ENCODE measurements at places on chromosomes 2 and 18. TPM values are rescaled to one million over a fixed set of nuclear protein-coding genes. Genes with fewer than 3 reads are reported as not detected.

The KCNG2 gene
- 0.41 TPM for total RNA-seq

The EVX2 gene
- total RNA-seq = 1.2 TPM

- DNase-seq = no peak
Measured at GRCh38 chr18:45980229-45980628, 13.1 kb upstream of the EPG5 start.

DNA sequence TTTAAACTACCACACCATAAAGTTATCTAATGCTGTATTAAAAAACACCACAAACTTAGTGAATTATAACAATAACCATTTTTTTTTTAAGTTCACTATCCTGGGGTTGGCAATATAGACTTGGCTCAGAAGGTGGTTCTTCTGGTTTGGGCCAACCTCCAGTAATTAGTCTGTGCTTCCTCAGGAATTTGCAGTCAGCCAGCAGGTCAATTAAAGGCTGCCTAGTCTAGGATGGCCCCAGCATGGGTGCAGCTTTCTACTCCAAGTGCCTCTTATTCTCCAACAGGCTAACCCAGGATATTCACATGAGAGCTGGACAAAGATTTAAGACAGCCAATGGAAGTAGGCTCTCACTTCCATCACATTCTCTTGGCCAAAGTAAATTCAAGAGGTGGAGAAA, 379.1 kb upstream of the FIGN start:
- DNase-seq = no peak

DNA sequence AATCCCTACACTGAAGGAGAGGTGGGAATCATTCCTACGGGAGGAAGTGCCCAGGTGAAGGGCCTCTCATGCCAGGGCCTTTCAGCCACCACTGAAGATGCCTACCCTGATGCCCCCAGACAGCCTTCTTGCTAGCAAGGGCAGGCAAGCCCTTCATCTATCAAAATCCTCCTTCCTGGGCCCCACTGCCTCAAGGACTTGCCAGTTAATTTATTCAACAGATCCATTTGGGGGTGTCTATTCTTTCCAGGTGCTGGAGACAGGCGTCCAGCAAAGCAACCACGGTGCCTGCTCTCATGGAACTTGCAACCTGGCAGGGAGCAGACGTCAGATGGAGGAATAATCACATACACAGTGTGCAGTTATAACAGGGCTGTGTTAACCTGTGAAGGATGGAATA, 95.5 kb downstream of the GYPC start:
- DNase-seq = no peak

- DNase-seq = no peak
Measured at GRCh38 chr2:25021791-25022362, 20.0 kb upstream of the EFR3B start.

DNA sequence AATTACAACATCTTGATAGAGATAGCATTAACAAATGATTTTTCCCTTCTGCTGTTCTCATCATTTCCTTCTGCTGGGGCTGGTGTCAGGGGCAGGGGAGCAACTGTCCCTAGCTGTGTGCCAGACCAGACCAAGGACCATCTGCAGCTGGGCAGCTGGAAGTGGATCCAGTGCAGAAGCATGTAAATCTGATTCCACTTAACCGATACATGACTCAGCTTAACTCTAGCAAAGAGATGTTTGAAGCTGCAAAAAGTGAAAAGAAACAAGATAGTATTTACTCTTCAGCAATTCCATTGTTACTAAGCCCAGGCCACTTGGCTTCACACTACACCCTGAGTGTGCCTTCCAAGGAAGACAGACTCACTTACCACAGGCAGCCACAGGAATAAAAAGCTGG, 151.1 kb downstream of the GALNT1 start:
- DNase-seq = no peak

GRCh38 chr2:235381261-235381912, 112.5 kb upstream of the AGAP1 start:
- DNase-seq = no peak

The ITPRIPL1 gene
- total RNA-seq = 0.36 TPM

The PRKAG3 gene
- not detected for total RNA-seq

The TBR1 gene
- not detected for total RNA-seq

- no peak for DNase-seq
Measured at GRCh38 chr18:79725486-79725885, 45.9 kb downstream of the CTDP1 start.

DNA sequence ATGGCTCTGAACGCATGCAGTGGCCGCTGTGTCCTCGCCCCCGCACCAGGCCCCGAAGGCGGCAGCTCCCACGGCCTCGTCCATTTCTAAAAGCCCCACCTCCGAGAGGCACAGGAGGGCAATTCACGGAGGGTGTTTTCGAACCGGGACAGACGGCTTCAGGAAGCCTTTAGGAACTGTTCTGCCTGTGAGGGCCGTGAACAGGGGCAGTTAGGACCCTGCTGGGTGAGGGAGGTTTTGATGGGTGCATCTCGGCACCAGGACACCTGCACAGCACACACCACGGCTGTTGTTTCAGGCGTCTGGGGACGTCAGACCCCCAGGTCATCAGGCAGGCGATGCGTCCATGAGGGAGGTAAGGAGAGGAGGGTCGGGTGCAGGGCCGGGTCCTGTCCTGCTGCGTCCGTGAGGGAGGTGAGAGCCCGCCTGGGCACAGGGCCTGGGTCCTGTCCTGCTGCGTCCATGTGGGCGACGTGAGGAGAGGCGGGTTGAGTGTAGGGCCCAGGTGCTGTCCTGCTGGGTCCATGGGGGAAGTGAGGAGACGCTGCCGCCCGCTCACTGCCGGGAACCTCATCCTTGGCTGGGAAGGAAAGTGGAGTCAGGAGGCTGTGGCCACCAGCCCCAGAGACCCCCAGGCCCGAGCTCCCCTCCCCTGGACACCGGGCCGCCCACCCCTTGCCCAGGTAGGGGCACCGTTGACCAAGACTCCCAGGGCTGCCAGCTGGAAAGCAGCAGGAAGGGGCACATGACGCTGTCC, 25.5 kb upstream of the KCNG2 start:
- DNase-seq = peak; percentile 50

The DYNAP gene
- not detected for total RNA-seq

The PSMA8 gene
- total RNA-seq = not detected

- DNase-seq = no peak
Measured at GRCh38 chr2:160347269-160347863, 146.2 kb downstream of the RBMS1 start.

GRCh38 chr2:144459937-144460336, 60.0 kb downstream of the ZEB2 start:
- DNase-seq = no peak

- DNase-seq = no peak
Measured at GRCh38 chr2:118154176-118154575, 65.9 kb downstream of the INSIG2 start.

- DNase-seq = no peak
Measured at GRCh38 chr18:46171331-46171730, 67.1 kb downstream of the HAUS1 start.

The EPB41L5 gene
- 22.7 TPM for total RNA-seq

The FBLN7 gene
- 1.1 TPM for total RNA-seq

DNA sequence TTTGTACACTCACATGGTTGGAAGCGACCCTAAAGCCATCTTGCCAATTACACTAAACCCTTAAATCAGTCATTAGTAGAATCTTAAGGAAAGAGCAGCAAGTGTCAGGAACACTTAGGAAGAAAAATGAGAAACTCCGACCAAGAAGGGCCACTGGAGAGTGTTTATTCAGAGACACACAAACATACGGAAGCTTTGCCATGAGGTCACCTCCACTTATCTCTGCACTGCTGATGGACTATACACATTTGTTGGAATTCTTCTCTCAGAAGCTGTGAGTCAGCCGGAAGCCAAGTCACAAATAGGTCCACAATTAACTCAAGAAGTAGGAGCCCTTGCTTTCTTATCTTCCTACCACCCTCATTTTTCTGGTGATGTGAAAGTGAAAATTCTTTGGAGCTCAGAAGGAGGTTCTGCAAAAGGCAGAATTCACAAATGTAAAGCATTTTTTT, 21.6 kb downstream of the BMP10 start:
- DNase-seq = no peak

DNA sequence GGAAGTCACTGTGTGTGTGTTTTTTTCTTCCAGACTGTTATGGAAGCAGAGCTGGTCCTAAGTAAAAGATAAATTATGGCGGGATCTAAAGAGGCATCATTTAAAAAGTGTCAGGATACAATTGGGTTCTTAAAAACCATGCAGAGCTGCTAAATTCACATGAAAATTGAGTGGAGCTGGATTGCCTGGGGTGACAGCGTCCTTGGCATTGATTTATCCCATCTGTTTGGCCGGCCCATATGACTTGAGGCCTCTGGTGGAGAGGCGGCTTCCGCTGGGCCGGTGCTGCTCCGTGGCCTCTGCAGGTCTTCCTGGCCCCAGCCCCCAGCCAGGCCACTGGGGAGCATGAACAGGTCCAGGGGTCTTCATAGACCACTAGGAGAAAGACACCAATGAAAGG, 165.5 kb downstream of the GLI2 start:
- no peak for DNase-seq

GRCh38 chr2:59034106-59034505, 793.0 kb upstream of the FANCL start:
- no peak for DNase-seq

DNA sequence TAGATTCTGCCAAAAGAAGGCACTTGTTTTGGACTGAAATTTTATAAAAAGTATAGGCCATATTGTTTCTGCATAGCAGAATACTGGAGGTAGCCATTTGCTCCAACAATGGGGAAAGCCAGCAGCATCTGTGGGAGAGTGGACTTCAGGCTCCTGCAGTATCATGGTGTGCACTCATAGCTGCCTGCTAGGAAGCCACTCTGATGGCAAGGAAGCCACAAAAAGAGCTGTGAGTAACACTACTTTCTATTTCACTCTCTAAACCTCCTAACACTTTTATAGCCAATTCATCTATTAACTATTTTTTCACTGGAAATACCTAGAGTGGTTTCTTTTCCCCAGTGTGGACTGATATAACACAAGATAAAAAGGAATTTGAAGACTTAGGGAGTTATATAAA, 144.4 kb upstream of the KCNJ3 start:
- no peak for DNase-seq

GRCh38 chr2:234712421-234712935, 215.6 kb upstream of the ARL4C start:
- DNase-seq = no peak

GRCh38 chr2:238995634-238996033, 147.7 kb downstream of the TWIST2 start:
- no peak for DNase-seq

DNA sequence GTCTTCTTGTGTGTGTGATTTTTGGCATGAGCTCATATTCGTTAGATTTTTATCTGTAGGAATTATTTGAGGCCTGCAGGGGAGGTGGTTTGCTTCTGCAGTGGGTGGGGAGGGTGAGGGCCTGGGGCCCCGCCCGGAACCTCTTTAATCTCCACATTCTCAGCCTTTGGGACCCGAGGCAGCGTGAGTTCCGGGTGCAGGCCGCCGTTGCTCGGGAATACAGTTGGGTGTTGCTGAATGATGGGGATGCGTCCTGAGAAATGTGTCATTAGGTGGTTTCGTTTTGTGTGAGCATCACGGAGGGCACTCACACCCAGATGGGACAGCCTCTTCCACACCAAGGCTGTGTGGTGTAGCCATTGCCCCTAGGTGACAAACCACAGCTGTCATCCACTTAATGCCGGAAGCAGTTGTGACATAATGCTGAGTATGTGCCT, 13.7 kb upstream of the GAL3ST2 start:
- DNase-seq = peak; percentile 41

DNA sequence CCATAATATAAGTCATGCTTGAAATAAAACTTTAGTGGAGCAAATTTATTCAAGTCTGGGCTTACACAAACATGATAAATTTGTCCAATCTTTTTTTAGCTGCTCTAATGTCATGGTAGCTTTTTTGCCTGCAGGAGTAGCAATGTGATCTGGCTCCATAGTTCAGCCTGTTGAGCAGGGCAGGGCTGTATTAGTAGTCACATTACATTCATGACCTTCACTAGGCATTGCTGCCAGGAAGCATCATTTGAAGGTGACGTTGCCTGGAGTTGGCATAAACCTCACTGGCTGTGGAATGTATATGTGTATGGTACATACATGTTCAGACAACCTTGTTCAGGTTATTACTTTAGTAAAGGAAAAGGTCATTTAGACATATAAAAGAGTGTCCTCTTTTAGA, 76.6 kb downstream of the CCDC85A start:
- DNase-seq = no peak

GRCh38 chr2:40113997-40114396, 334.9 kb upstream of the THUMPD2 start:
- no peak for DNase-seq

The RESP18 gene
- total RNA-seq = not detected

The CYP27C1 gene
- 0.27 TPM for total RNA-seq

The POMC gene
- 34.2 TPM for total RNA-seq

DNA sequence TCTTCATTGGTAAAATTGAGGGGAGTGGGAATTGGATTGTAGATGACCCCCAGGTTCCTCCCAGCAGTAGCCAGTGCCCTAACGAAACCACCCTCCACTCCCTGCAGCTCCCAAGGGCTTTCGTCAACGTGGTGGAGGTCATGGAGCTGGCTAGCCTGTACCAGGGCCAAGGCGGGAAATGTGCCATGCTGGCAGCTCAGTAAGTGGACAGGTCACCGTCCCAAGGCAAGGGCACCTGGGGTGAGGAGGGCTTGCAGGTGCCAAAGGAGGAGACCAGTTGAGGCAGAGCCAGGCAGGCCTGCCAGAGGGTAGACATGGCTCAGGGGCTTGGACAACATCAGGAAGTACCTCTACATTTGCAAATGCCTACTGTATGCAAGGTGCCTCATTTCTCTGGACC, 122.6 kb upstream of the PPP1CB start:
- DNase-seq = peak; percentile 59

- DNase-seq = no peak
Measured at GRCh38 chr18:22020127-22020866, 149.1 kb upstream of the GATA6 start.

The ADD2 gene
- 1.3 TPM for total RNA-seq

DNA sequence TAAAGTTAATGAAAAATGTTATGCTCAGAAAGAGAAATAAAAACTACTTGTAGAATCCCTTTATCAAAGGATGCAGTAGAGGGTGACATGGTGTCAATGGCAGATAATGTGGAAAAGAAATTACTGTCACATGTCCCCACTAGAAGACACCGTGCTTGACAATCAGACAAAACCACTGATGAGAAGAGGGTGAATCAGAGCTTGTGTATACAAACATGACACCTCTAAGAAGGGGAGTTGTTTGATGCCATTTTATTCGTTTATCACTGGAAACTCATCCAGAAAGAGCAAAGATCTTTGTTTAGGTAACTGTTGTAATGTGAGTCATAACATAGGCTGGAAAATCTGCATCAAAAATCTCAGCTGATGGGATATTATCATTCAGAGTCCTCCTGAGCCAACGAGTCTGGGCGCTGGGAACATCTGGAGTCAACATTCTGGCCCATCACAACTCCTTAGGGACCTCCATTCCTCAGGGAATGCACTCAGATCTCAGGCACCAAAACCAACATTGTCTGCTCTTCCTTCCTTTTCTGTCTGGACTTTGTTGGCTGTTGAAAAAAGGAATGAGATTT, 49.5 kb upstream of the RAB12 start:
- no peak for DNase-seq

- no peak for DNase-seq
Measured at GRCh38 chr2:241941691-241942301, 72.3 kb downstream of the RTP5 start.

Data from sigmoid colon (tissue), 7 donors.